ENCODE measurements at places on chromosomes 5 and 9.

DNA sequence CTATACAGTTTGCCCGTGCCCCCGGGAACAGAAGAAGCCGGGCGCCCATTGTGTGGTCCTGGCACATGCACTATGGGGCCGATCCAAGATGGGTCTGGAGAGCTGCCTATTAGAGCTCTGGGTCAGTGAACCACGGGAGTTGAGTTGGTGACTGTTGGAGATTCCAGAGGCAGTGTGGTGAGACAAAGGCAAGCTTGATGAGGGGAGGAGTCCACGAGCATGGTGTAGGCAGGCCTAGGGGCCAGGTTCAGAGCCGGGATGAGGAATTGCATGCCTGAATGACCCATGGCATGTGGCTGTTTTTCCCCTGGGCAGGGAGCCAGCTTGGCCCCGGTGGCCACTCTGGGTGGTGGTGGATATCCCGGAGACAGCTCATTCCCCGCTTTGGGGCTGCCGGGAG is 84.4 kb upstream of the STC2 start:
- H3K4me3 ChIP-seq, result no peak overlapping the region
- H3K4me1 ChIP-seq, result no peaks in the 10 kb centered on the region
- no peaks in the 10 kb centered on the region for H3K27me3 ChIP-seq
- no peaks in the 10 kb centered on the region for H3K36me3 ChIP-seq
- no peak for DNase-seq

DNA sequence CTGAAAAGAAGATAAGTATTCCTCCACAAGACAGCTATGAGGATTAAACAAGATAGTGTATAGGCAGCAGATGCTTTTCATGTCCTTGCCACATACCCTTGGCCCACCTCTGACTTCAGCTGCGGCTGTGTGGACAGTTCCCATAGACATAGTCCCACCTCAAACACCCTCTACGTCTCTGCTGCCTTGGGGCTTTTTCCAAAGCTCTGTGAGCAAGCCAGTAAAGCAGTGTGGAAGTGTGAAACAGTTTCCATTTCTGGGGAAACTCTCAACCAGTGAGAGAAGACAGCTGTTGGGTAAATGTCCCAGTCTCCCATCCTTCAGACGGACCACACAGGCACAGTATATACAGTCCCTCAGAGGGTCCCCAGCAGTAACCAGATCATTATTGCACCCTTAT is 125.5 kb downstream of the CDK5RAP2 start:
- no peaks in the 10 kb centered on the region for H3K4me1 ChIP-seq
- no peak overlapping the region for H3K27ac ChIP-seq
- H3K27me3 ChIP-seq, result no peaks in the 10 kb centered on the region
- no peak overlapping the region for H3K4me3 ChIP-seq
- H3K36me3 ChIP-seq, result no peaks in the 10 kb centered on the region
- DNase-seq, result no peak

DNA sequence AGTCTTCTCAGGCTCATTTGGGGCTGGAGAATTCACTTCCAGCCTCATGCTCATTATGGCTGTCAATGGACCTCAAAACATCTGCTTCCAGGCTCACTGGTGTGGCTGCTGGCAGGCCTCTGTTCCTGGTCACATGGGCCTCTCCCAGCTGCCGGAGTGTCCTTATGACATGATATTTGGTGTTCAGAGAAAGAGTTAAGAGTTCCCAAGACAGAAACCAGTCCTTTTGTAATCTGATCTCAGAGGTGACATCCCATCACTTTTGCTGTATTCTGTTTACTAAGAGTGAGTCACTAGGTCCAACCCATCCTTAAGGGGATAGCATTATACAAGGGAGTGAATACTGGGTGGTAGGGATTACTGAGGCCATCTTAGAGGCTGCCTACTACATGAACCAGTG is 104.6 kb downstream of the CACNA1B start:
- H3K4me1 ChIP-seq, result no peaks in the 10 kb centered on the region
- no peak overlapping the region for H3K27ac ChIP-seq
- no peak for DNase-seq
- H3K36me3 ChIP-seq, result no peaks in the 10 kb centered on the region
- H3K27me3 ChIP-seq, result peaks cover 10% of the 10 kb centered on the region
- H3K4me3 ChIP-seq, result no peak overlapping the region

DNA sequence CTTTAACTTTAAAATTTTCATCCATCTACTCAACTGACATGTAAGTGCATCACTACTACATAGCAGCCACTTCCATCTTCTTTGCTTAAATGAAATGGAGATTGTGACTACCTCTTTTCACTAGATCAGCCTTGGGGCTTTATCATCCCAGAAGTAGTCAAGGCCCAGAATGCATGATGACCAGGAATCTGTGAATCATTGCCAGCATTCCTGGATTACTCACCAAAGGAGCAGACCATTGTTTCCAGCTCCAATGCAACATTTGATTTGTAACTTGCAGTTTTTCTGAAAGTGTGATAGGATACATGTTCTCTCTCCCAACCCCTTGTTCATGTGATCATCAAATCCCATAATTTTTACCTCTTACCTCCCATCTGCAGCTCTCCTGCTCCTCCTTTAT is 65.1 kb downstream of the PLPPR1 start:
- DNase-seq, result no peak
- no peaks in the 10 kb centered on the region for H3K4me1 ChIP-seq
- no peaks in the 10 kb centered on the region for H3K36me3 ChIP-seq
- no peak overlapping the region for H3K4me3 ChIP-seq

DNA sequence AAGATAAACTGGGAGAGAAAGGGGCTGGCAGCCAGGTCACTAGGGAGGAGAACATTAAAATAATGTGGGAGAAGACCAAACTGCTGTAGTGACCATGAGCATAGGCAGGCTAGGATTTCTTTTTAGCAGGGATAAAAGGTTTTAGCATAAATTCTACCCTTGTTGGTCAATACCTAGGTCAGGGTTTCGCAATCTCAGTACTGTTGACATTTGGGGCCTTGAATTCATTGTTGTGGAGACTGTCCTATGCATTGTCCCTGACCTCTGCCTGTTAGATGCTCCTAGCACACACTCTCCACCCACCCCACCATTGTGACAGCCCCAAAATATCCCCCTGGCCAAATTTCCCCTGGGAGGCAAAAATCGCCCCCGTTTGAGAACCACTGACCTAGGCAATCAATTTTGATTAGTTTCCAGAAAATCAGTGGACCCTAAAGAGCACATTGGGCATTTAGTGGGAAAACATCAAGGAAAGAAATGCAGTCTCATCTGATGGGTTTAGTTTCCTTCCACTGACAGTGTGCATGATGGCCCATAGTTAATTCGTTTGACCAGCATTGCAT is 181.4 kb downstream of the NTRK2 start:
- peak overlapping the region; percentile 71 for H3K27ac ChIP-seq
- DNase-seq, result no peak
- H3K4me1 ChIP-seq, result no peaks in the 10 kb centered on the region
- H3K27me3 ChIP-seq, result no peaks in the 10 kb centered on the region
- no peak overlapping the region for H3K4me3 ChIP-seq

- no peaks in the 10 kb centered on the region for H3K4me1 ChIP-seq
- no peak for DNase-seq
- H3K27me3 ChIP-seq, result no peaks in the 10 kb centered on the region
Measured at GRCh38 chr5:96459313-96460121, 26.5 kb upstream of the PCSK1 start.

DNA sequence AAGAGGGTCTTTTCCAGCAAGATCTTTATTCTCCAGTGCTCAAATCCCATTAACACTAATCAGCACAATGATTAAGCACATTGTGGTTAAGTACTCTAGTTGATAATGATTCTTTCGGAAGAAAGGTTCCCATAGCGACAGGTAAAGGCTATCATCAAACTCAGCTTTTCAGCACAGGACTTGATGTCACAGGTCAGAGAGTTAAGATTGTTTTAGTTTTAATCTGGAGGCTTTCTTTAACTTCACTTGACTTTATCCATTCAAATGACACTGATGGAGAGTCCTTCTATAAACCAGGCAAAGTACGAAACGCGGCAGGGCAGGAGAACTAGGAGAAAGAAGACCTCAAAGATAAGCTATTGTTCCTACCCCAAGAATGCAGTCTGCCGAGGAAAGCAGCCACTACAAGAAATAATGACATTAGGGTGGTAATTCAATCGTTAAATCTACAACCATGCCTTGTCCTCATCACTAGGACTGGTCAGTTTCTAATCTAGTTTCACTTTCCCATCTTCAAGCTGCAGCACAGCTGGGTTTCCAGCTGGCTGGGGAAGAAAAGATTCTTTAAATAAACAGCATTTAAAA is 4.6 kb downstream of the NRG2 start:
- peak overlapping the region; percentile 29 for H3K27ac ChIP-seq
- H3K36me3 ChIP-seq, result no peaks in the 10 kb centered on the region
- no peak for DNase-seq
- H3K4me3 ChIP-seq, result peak overlapping the region; percentile 63
- H3K4me1 ChIP-seq, result peaks cover 3% of the 10 kb centered on the region
- H3K27me3 ChIP-seq, result no peaks in the 10 kb centered on the region

DNA sequence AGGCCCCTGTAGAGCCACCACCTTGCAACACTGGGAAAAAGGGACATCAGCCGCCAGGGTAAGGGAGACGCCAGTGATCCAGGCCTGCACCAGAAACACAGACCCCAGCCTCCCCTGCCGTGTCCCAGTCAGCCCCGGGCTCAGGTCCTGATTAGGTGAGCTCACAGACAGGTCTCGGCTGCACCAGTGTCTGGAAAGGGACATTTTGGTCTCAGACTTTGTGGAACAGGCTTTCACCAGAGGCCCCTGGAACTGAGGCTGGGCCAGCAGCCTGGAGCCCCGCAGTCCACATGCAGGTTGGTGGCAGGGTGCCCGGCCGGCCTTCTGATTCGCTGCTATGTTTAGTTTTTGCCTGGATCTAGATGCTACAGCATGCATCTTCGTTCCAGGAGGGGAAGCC is 369.0 kb upstream of the IRX4 start:
- no peak overlapping the region for H3K4me3 ChIP-seq
- no peaks in the 10 kb centered on the region for H3K36me3 ChIP-seq
- H3K27me3 ChIP-seq, result no peaks in the 10 kb centered on the region
- DNase-seq, result no peak
- no peak overlapping the region for H3K27ac ChIP-seq

DNA sequence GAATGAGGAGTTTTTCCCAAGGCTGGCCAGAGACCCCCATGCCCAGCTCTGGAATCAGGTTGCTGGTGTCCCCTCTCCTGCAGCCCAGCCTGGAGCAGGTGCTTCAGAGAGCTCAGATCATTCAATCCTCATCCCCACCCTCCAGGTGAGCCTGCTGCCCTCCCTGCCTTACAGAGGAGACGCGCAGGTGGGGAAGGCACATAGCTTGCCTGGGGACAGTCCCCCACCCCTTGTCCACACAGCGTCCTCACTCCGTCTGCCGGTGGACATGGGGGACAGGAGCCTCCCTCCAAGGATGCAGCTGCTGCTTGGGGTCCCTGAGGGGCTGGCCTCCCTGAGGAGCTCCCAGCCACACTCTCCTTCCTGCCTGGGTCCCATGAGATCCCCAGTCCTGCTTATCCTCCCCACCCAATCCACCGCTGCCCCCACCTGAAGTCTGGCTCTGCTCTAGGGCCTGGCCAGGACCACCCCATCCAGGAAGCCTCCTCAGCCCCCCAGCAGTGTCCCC is 17.1 kb upstream of the QSOX2 start:
- no peaks in the 10 kb centered on the region for H3K36me3 ChIP-seq
- no peaks in the 10 kb centered on the region for H3K27me3 ChIP-seq
- no peak for DNase-seq
- H3K4me3 ChIP-seq, result no peak overlapping the region
- H3K4me1 ChIP-seq, result no peaks in the 10 kb centered on the region

- H3K4me3 ChIP-seq, result no peak overlapping the region
- H3K27ac ChIP-seq, result no peak overlapping the region
- no peaks in the 10 kb centered on the region for H3K36me3 ChIP-seq
- no peaks in the 10 kb centered on the region for H3K27me3 ChIP-seq
- no peaks in the 10 kb centered on the region for H3K4me1 ChIP-seq
Measured at GRCh38 chr9:90832261-90832660, 30.6 kb downstream of the SYK start.

GRCh38 chr5:80068775-80069174 is 33.6 kb downstream of the THBS4 start:
- H3K4me1 ChIP-seq, result no peaks in the 10 kb centered on the region
- H3K36me3 ChIP-seq, result no peaks in the 10 kb centered on the region
- H3K27me3 ChIP-seq, result no peaks in the 10 kb centered on the region

GRCh38 chr5:104372796-104373195 is 810.2 kb upstream of the NUDT12 start:
- H3K4me1 ChIP-seq, result no peaks in the 10 kb centered on the region
- no peaks in the 10 kb centered on the region for H3K36me3 ChIP-seq
- no peaks in the 10 kb centered on the region for H3K27me3 ChIP-seq
- H3K4me3 ChIP-seq, result no peak overlapping the region

GRCh38 chr9:87167582-87167981 is 220.3 kb upstream of the GAS1 start:
- no peak for DNase-seq
- H3K4me1 ChIP-seq, result no peaks in the 10 kb centered on the region
- no peak overlapping the region for H3K27ac ChIP-seq
- no peak overlapping the region for H3K4me3 ChIP-seq

GRCh38 chr5:151591144-151591819 is at the start of gene FAT2:
TSS of gene FAT2 (minus strand) at chr5:151591331. CDS start at chr5:151568931, 22,400 bp downstream.
- H3K36me3 ChIP-seq, result no peaks in the 10 kb centered on the region
- no peaks in the 10 kb centered on the region for H3K27me3 ChIP-seq
- H3K4me1 ChIP-seq, result no peaks in the 10 kb centered on the region
- H3K27ac ChIP-seq, result peak within 1 kb of the TSS; percentile 69
- DNase-seq, result peak; percentile 70

DNA sequence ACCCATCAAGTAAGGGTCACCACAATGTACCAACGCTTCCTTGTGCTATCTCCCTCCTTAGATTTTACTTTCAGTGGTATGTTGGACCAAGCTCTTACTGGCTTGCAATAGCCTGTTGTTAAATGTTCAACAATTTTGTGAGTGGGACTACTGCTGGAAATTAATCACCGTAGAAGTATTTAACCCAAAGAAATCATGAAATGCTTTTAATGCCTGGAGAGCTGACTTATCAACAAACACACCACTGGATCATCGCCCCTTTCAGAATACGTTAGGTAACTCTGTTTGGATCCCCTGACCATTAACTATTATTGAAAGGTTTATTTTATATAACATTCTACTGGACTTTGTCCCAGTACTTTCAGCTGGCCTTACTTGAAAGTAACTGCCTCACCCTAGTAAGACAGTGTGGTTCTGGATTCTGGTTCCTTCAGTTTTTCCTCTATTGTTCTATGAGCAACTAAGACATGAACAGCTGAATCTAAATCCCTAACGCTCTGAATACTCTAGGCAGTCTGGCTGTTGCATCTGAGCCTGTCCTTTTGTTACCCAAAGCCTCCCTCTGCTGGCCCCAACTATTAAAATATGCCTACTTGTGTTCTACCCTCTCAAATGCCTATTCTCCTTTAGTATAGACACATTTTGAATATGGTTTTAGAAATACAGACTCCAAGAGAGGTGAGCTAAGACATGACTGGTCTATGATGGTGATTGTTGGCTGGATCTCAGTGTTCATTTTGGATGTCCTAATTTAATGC is 1203.4 kb upstream of the DMAC1 start:
- no peaks in the 10 kb centered on the region for H3K36me3 ChIP-seq
- no peaks in the 10 kb centered on the region for H3K27me3 ChIP-seq
- no peaks in the 10 kb centered on the region for H3K4me1 ChIP-seq
- DNase-seq, result no peak

DNA sequence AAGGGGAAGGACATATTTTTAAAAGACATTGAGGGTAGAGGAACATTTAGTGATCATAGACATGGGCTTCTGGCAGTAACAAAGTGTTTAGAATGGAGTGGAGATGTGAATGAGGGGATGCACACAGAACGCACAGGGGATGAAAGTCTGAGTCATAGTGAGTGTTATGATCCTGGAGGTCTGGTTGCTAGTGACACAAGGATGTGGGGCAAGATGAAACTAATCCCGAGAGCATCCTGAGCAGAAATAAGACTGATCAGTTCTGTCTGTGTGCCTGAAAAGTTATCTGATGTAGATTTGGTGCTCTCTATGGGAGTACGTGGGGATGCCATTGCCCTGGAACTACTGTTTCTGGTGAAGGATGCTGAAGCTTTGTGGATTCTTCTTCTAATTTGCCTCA is 141.1 kb downstream of the CHSY3 start:
- H3K4me3 ChIP-seq, result no peak overlapping the region
- H3K27ac ChIP-seq, result no peak overlapping the region
- no peaks in the 10 kb centered on the region for H3K27me3 ChIP-seq
- no peaks in the 10 kb centered on the region for H3K4me1 ChIP-seq
- H3K36me3 ChIP-seq, result no peaks in the 10 kb centered on the region
